HCEC 1CT (cell line): ENCODE measurements at places on chromosomes 11 and 22.

DNA sequence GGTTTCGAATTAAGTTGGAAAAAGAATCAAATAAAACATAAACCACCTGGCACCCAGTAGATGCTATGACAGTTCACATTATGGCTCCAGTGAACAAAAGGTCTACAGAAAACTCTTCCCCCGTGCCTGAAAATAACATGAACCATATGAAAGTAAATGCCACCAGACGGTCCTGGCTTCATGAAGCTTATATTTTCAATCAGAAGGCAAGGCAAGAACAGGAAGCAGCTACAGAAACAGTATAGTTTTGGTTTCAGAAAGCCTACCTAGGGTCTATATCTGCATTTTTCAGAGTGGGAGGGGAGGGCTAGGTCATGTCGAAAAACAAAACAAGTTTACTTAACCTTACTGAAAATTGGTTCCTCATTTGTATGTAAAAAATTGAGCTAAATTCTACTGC is 9.8 kb downstream of the RAB30 start:
- DNase-seq = no peak

DNA sequence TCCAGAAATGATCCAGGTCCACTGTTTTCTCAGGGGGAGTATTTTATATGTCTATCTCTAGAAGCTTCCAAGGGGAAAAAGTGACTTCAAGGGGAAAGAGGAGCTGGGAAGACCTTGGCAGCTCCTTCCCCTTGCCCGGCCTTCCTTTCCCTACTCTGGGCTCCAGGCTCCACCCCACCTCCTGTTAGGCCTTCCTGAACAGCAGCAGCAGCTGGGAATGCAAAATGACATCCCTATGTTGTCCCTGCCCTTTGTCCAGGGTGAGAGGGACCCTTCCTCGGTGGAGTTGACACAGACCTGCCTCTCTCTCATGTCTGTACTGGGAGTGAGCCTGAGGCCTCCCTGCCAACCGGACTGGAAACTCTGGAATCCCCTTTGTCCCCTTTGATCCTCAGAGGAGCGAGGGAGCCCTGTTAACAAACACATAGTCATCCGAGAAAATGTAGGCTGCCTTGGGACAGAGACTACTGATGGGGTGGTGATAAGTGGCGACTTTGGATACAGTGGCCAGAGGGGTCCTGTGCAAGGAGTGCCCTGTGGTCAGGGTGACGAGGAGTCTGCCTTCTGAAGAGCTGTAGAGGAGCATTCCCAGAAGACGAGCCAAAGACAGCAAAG is 9.0 kb upstream of the MALAT1 start:
- peak; percentile 64 for DNase-seq

GRCh38 chr11:13926981-13927380 is 35.5 kb upstream of the SPON1 start:
- no peak for DNase-seq

GRCh38 chr11:2190657-2191471 is 19.2 kb upstream of the TH start:
- DNase-seq = no peak

DNA sequence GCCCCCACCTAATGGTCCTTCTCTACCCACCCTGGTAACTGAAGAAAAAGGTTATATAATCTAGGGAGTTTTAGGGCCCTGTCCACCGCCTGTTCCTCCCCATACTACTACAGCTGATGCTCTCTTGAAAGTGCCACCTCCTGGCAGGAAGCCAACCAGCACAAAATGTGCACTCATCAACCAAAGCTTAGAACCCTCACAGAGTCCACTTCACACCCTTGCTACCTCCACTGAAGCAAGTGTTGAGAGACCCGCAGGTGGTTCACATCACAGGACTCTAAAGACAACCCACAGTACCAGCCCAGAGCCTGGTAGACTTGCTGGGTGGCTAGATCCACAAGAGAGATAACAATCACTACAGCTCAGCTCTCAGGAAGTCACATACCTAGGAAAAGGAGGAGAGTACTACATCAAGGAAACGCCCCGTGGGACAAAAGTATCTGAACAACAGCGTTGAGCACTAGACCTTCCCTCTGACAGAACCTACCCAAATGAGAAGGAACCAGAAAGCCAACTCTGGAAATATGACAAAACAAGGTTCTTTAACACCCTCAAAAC is 17.5 kb upstream of the OR10W1 start:
- DNase-seq = no peak

- no peak for DNase-seq
Observed at GRCh38 chr11:108313444-108313843, 90.6 kb downstream of the ATM start.

DNA sequence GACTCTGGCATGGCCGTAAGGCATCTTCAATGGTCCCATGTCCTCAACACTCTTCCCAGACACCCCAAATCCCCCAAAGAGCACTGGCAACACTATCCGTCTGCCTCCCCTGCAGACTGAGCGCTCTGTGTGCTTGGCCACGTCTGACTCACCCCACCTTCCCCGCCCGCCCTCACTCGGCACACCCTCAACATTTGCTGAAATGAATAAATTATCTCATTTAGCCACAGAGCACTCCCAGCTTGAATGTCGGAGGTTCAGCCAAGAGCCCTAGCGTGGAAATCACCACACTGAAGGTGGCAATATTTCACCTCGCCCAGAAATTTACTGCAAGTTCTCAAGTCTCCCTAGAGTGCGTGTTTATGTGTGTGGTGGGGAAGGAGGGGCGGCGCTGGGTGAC is 46.6 kb upstream of the TCF20 start:
- peak; percentile 11 for DNase-seq

GRCh38 chr11:113895367-113896155 is 9.0 kb upstream of the HTR3B start:
- no peak for DNase-seq

DNA sequence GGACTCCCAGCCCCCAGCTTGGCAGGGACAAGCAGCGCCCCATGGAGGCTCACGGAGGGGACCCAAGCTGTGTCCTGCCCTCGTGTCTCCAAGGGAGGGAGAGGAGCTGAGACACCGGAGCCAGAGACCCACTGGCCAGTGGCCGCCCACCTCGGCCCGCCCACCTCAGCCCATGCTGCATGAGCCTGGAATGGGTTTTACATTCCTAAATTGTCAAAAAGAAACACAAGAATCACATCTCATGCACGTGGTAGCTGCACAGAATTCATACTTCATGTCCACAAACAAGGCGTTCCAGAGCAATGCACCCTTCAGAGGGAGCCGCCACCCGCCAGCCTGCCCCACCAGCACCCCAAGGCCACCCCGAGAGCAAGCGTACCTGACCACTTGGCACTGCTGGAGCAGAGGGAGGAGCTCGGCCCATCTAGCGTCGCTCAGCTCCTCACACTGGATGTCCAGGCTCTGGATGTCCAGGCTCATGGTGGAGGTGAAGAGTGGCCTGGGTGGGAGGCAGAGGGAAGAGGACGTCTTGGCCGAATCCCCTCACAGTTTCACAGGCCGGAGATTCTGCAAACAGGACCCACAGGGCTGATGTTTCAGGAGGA is 5.3 kb downstream of the RNH1 start:
- no peak for DNase-seq

DNA sequence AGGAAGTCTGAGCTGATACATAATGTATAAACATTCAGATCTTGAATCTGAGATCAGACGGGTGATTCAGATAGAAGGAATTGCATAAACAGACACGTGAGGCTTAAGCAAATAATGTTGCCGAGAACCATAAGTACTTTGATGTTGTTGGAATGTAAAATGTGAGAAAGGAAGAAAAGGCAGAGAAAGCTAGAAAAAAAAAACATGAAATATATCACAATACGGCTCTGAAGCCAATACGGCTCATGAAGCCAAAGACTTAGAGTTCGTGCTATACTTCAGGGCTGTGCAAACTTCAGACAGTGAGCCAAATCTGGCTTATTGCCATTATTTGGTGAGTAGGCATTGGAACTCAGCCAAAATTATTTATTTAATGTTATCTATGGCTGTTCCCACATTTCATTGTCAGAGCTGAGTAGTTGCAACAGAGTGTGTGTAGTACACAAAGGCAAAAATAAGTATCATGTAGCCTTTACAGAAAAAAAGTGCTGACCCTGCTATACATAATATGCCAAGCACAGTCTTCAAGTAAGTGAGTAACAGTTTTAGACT is 673.3 kb downstream of the CNTN5 start:
- peak; percentile 92 for DNase-seq

DNA sequence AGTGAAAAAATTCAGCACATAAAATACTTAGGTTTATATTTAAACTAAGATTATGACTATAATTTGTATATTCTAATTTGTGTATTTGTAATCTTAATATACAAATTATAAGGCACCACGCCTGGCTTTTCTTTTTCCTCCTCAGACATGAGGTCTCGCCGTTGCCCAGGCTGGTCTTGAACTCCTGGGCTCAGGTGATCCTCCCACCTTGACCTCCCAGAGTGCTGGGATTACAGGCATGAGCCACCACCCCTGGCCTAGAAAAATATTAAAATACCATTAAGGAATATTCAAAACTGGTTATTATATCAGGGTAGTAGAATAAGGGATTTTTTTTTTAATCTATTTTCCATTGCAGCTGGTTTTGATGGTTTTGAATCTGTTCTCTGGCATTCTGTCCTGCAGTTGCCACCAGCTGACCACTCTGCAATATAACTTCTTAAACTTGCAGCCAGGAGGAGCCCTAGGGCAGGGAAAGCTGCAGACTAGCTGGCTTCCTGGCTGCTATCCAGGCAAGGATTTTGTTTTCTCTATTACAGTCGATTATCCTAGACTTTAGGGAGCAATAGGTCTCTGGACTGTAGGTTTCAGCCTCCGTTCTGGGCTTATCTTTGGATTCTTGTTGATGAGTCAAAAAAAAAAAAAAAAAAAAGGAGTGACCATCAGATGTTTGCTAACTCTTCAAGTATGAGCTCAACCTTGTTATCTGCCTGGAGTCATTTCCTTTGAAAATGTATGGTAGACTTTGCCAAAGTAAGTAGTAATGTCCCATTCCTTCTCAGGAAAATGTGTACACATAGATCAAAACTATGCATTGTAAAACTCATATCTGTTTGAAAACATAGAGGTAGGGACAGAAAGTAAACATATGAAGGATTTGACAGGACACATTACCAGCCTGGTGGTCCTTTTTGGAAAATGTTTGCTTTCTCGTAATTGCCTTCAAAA is 13.2 kb downstream of the POLA2 start:
- DNase-seq = peak; percentile 99

DNA sequence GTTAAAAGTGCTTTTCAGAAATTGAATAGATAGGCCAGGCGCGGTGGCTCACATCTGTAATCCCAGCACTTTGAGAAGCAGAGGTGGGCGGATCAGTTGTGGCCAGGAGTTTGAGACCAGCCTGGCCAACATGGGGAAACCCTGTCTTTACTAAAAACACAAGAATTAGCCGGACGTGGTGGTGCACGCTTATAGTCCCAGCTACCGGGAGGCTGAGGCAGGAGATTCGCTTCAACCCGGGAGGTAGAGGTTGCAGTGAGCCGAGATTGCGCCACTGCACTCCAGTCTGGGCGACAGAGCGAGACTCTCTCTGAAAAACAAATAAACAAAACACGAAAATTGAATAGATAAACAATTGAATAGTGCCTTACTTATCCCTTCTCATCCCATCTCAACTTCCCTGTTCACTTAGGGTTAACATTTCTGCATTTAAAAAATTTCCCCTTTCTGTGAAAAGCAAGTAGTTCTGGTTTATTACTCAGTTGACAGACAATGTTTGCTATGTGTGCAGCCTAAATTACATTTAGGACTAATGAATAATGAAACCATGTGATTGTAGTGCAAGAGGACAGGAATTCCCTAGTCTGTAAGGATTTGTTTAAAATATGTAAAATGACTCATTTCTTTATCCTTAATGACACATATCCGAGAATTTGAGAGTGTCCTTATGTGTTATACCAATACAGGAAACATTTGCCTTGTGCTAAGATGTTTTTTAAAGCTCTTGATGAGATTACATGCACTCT is 6.0 kb downstream of the RNF169 start:
- peak; percentile 99 for DNase-seq

GRCh38 chr22:27883656-27884350 is 35.3 kb downstream of the PITPNB start:
- DNase-seq = no peak

- no peak for DNase-seq
Observed at GRCh38 chr11:15851051-15851498, 505.3 kb downstream of the SOX6 start.

- DNase-seq = peak; percentile 38
Observed at GRCh38 chr11:122099374-122100036, 16.5 kb downstream of the BLID start.

DNA sequence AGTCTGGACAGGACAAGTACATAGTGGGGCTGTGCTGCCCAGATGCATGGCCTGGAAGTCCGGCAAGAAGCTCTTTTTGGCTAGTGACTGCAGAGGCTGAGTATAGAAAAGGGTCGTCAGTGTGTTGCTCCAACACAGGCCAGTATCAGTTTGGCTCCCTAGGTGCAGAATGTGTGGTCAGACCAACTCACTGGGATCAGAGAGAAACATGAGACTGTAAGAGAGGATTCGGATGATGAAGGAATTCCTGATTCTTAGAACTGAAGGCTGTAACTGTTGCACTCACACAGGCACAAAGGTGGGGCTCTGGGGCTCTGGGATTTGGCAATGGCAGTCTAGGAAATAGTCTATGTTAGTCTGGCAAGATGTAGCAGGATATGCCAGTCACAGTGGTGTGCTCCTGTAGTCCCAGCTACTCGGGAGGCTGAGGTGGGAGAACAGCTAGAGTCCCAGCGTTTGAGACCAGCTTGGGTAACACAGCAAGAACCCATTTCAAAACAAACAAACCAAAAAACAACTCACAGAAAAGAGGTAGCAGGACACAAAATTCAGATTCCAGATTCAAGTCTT is 11.1 kb upstream of the UPB1 start:
- DNase-seq = no peak

DNA sequence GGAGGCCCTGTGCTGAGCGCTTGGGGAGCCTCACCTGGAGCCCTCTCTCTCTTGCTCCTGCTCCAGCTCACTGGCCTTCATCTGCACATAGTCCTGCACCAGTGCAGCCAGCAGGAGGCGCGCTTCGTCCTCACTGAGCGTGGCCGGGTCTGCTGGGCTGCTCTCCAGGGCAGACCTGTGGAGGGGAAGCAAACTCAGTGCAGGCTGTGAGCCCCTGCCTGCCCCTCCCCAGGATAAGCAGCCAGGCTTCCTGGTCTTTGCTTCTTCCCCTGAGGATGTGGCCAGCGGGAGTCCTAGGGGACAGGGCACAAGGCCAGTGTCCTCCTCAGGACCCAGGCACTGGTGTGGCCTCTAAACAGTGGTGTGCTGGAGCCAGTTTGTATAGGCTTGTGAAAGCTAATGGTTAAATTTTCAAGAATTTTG is 2.2 kb downstream of the CALCA start:
- DNase-seq = peak; percentile 30

GRCh38 chr11:32334822-32335221 is 100.5 kb downstream of the WT1 start:
- DNase-seq = no peak

GRCh38 chr22:30079952-30080533 is at the start of gene HORMAD2:
TSS of gene HORMAD2 (plus strand) at chr22:30080464. CDS start at chr22:30093953, 13,489 bp downstream.
- DNase-seq = no peak

- DNase-seq = no peak
Observed at GRCh38 chr11:34564406-34564805, 50.8 kb upstream of the ELF5 start.
